ENCODE measurements at places on chromosomes 13 and 19. TPM values are rescaled to one million over a fixed set of nuclear protein-coding genes. Genes with fewer than 3 reads are reported as not detected.

Gene CLEC11A
- 9.6 TPM for total RNA-seq

GRCh38 chr19:55460670-55461258 lies 678 bp downstream of the ISOC2 start:
- peak; percentile 73 for DNase-seq

DNA sequence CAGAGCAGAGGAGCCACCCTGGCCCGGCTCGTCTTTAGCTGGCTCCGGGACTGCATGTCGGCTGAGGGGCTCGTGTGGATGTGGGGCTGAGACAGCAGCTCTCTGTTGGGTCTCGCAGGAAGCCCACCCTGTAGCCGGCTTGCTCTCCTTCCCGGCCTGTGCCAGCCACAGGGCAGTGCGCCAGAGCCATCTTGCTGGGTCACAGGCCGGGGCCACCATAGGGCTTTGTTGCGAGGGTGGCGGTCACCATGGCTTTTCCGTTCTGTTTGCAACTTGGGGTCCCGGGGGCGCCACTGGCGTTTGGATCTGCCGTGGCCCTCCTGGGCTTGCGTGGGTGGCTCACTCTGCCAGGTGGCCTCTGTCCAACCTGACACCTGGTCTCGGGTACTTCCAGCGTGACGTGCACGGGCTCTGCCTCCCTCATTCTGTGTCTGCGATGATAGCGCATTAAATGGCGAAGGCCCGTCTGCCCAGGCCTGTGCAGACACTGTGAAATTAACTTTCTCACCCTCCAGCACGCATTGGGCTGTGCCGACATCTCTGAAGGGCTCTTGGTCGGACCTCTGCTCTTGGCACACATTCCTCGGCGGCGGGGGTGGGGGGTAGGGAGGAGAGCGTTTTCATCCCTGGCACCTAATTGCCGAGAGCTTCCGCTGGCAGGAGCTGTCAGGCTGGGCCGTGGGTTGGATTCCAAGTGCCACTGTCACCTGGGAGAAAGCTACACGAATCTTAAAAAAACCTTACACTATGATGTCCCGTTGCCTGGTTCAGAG lies 95.1 kb downstream of the KDM4B start:
- DNase-seq: no peak

DNA sequence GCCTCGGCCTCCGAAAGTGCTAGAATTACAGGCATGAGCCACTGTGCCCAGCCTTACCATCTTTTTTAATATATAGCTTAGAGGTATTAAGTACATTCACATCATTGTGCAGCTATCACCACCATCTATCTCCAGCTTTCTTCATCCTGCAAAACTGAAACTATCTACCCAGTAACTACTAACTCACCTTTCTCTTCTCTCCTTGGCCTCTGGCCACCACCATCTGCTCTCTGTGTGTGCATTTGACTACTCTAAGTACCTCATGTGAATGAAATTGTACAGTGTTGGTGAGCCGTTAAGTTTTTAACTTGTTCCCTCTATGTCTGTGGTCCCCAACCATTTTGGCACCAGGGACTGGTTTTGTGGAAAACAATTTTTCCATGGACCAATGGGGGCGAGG lies 56.1 kb downstream of the CDK8 start:
- no peak for DNase-seq

DNA sequence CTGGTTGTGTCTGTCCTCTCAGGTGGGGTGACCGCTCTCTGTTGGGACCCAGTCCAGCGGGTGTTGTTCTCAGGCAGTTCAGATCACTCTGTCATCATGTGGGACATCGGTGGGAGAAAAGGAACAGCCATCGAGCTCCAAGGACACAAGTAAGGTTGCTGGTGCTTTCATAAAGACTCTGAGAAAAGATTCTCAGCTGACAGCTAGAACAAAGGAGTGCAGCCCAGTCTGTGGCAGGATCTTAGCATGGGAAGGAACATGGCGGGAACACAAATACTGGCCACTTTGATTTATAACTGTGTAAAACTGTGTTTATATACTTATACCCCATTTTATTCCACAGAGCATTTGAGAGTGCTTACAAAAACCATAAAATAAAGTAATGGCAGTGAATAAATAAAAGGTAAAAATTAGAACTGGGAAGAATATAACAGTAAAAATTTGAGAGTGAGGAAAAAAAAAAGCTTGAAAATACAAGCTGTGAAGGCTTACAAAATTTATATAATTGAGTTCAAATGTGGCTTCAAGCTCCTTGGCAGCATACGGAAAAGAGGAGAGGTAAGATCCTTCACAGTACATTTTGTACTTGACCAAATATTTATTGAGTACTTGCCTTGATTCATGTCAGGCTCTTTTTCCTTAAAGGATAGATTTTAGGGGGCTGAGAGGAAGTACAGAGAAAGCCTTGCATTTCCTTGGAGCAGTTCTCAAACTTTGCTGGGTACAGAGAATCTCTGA lies 64.8 kb downstream of the DHRS12 start:
- DNase-seq: no peak

Gene SLC1A6
- total RNA-seq: not detected

DNA sequence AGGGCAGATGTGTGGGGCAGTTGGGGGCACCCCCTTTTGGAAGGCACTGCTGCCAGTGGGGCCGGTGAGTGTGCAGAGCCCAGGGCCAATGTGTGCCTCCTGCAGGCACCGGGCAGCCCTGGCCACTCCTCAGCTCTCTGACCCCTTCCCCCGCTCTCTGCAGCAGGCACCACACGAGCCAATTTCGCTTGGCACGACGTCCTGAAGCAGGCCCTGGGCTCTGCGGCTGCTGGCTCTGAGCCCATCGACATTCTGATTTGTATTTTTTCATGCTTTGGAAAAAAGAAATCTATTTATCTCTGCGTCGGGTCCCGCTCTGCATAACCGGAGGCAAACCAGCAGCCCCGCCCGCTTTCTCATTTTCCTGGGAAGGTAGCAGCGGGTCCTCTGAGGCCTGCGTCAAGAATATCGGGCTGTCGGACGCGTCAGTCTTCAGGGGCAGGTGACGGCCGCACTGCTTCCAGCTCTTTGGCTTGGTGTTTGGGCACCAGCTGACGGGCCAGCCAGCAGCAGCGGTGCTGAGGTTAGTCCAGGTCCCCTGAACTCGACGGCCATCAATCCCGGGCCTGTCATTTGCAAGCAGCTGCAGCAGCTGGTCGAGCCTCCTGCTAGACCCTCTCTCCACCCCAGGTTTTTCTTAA lies 134.3 kb downstream of the KDM4B start:
- DNase-seq: no peak

Measured in kidney (tissue), 22 donors.